Suprapubic skin (tissue), 4 donors: ENCODE measurements at places on chromosomes 5 and 9. TPM values are rescaled to one million over a fixed set of nuclear protein-coding genes. Genes with fewer than 3 reads are reported as not detected.

Gene C7
- 18.5 TPM for total RNA-seq

Gene FREM1
- total RNA-seq = 5.8 TPM

Gene LCN1
- total RNA-seq = not detected

Gene BBLN
- total RNA-seq = 244 TPM

Gene CER1
- not detected for total RNA-seq
